ENCODE measurements at places on chromosomes 2 and 18.

- DNase-seq = no peak
Measured at GRCh38 chr2:237388036-237388435, 25.9 kb downstream of the COL6A3 start.

- DNase-seq = no peak
Measured at GRCh38 chr2:213057977-213058376, 93.4 kb downstream of the IKZF2 start.

DNA sequence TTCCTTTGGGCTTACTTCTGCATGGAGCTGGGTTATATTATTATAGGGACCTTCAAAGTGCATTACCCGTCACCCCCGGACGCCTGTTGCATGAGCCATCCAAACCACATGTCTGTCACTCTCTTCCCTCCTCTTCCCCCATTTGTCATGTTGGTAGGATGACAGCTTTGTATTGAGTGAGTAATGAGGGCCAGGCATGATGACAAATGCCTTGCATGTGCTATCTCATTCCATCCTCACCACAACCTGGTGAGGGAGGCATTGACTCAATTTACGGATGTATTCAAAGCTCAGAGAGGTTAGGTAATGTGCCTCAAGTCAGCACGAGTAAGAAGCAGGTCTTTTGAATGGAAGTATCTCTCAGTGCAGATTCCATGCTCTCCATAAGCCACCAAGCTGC, 510.5 kb upstream of the TNP1 start:
- DNase-seq = no peak

DNA sequence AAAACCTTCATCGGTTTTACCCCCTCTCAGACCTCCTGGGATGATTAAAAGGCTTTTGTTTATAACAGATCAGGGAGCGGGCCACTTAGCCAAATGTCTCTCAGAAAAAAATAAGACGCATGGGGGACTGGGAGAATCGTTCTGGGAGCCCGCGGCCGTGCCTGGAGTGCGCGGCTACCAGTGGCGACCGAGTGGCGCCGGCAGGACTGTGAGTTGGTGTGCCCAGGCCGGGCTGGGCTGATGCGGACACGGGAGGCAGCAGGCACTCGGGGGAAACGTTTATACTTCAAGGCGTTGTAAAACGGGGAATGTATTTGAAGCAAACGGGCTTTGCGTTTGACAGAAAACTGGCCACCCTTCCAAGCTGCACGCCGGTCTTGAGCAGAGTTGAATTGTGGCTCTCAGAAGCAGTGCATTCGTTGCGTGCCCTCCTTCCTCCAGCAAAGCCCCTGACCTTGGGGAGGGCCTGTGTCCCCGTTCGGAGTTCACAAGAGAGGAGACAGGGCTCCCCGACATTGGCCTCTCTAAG, 4.7 kb upstream of the HOXD10 start:
- DNase-seq = no peak

DNA sequence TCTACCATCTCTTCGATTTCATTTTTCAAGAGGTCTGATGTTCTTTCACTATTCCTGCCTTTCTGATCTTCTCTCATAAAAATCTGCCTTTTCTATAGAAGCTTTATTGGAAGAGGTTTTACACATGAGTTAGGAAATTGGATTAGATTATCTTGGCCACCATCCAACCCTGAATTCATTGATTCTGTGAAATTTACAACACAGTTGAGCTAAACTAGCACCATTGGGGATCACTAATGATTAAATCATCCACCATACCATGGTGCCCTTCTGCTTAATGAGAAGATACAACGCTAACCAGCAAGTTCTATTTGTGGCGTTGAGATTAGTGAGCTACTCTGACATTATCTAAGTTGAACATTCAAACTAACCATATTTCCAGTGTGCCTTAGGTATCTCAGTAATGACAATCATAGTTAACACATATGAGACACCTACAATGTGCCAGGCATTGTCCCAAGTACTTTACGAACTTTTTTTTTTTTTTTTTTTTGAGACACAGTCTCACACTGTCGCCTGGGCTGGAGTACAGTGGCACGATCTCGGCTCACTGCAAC, 17.3 kb upstream of the LBH start:
- no peak for DNase-seq

GRCh38 chr18:31661965-31662364, 22.4 kb downstream of the B4GALT6 start:
- DNase-seq = no peak

Measured in COR-L47 (cell line).